Body of pancreas (tissue), 4 donors: ENCODE measurements at places on chromosomes 1 and 21.
A peak's percentile ranks its signal among the peaks of the same experiment; 100 is the strongest.

DNA sequence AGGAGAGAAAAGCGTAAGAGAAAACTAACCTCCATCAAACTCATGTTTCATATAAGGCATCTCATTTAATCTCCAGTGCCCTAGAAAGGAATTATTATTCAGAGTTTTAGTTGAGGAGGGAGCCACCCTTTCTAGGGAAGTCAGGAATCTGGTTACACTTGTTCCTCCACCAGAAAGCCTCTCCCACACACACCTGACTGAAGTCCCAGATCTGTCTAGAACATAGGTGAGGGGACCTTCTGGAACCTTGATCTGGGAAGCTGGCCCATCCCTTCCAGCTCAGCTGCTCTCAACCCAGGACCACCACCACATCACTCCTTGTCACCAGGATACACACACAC, 1.9 kb upstream of the DENND2D start:
- no peaks in the 10 kb centered on the region for H3K27me3 ChIP-seq
- H3K4me1 ChIP-seq, result peaks cover 65% of the 10 kb centered on the region
- H3K4me3 ChIP-seq, result no peak overlapping the region
- peak overlapping the region; percentile 93 for H3K27ac ChIP-seq

GRCh38 chr1:71640998-71641397, 560.2 kb upstream of the ZRANB2 start:
- H3K36me3 ChIP-seq, result no peaks in the 10 kb centered on the region
- H3K27me3 ChIP-seq, result no peaks in the 10 kb centered on the region
- DNase-seq, result no peak
- no peak overlapping the region for H3K4me3 ChIP-seq

- H3K27me3 ChIP-seq, result no peaks in the 10 kb centered on the region
- no peak overlapping the region for H3K27ac ChIP-seq
- no peak overlapping the region for H3K4me3 ChIP-seq
- no peaks in the 10 kb centered on the region for H3K4me1 ChIP-seq
These were observed 60.4 kb upstream of the TNFSF4 start for GRCh38 chr1:173267453-173267945.

DNA sequence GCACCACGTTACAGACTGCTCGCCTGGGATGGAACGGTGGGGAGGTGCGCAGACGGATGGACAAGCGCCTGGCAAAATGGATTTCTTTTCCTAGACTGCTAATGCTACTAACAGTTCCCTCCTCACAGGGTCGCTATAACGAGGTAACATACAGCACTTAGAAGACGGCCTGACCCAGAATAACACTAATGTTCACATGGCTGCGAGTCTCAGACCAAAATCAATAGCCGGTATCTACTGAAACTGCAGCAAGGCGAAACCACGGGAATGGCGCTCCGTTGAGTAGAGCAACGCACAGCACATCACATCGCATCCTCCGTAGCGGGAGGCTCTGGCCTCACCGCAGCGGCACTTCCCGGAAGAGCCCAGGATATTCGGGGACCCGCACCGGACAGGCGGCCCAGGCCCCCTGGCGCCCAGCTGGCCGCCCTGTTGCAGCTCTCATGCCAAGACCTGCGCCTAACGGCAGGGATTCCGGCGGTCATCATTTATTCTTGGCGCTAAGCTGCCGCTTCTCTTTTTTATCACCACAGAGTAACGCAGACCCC, 46.6 kb downstream of the VPS26C start:
- H3K36me3 ChIP-seq, result peaks cover 10% of the 10 kb centered on the region
- peak overlapping the region; percentile 61 for H3K27ac ChIP-seq
- peaks cover 6% of the 10 kb centered on the region for H3K4me1 ChIP-seq
- H3K27me3 ChIP-seq, result no peaks in the 10 kb centered on the region

DNA sequence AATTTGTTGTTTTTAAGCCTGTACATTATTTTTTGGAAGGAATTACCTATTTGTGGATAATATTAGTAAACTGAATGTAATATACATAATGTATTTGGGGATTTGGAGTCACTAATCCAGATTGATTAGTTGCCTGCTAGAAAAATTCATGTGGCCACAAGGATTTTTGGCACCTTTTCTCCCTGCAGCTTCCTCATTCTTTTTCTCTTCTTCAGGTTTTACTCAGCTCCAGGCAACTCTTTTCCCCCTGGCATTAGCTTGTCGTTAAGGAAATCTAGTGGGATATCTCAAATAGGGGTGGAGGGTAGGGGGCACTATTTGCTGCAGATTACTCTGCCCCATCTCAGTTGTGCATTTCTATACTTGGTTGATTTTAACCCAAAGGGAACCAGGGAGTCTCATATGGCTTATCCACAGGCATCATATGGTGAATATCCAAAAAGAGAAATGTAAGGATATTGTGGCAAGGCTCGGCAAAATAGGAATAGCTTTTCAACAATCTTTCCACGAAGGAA, 203.1 kb downstream of the NFIA start:
- no peak overlapping the region for H3K27ac ChIP-seq
- H3K36me3 ChIP-seq, result no peaks in the 10 kb centered on the region
- H3K27me3 ChIP-seq, result no peaks in the 10 kb centered on the region
- no peak for DNase-seq
- H3K4me3 ChIP-seq, result no peak overlapping the region

DNA sequence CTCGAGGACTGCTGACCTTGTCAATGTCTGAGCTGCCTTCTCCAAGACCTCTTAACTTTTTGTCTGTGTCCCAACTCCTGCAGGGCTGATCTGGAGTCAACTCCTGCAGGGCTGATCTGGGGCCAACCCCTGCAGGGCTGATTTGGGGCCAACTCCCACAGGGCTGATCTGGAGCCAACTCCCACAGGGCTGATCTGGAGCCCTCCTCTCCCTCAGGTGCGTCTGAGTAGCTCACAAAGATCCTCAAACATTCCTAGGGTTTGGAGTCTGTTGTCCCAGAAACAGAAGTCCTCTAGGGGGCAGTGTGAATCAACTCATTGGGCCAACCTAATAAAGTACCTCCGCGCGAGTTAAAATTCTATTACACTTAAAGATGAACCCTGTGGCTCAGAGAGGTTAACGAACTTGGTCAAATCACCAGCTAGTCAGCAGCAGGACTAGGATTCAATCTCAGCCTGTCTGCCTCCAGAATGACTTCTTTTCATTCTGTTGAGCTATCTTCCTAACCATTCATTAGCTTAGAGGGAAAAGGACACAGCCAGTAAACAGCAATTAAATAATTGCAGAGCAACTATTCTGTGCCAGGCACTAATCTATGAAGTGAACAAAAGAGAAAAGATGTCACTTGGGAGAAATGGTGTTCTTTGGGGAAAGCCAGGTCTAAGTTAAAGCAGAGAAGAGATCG, 17.2 kb upstream of the RLF start:
- H3K36me3 ChIP-seq, result no peaks in the 10 kb centered on the region
- H3K27me3 ChIP-seq, result no peaks in the 10 kb centered on the region
- H3K4me1 ChIP-seq, result peaks cover 6% of the 10 kb centered on the region
- no peak overlapping the region for H3K27ac ChIP-seq

DNA sequence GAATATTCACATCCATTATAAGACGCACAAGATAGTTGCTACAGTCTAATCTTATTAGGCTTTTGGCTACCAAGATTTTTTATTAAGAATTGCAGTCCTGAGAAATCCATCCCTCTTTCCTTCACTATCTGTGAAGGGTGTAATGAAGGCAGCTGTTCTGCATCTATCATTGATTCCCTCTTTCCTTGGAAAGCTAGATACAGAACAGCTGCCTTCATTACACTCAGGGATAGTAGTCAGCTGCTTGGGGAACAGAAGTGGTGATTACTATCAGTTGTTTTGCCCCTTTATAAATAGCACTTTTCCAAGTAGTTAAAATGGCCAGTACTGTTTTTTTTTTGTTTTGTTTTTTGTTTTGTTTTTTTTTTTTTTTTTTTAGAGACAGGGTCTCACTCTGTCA, 70.2 kb downstream of the IARS2 start:
- H3K4me3 ChIP-seq, result no peak overlapping the region
- DNase-seq, result no peak
- no peak overlapping the region for H3K27ac ChIP-seq
- H3K4me1 ChIP-seq, result no peaks in the 10 kb centered on the region

DNA sequence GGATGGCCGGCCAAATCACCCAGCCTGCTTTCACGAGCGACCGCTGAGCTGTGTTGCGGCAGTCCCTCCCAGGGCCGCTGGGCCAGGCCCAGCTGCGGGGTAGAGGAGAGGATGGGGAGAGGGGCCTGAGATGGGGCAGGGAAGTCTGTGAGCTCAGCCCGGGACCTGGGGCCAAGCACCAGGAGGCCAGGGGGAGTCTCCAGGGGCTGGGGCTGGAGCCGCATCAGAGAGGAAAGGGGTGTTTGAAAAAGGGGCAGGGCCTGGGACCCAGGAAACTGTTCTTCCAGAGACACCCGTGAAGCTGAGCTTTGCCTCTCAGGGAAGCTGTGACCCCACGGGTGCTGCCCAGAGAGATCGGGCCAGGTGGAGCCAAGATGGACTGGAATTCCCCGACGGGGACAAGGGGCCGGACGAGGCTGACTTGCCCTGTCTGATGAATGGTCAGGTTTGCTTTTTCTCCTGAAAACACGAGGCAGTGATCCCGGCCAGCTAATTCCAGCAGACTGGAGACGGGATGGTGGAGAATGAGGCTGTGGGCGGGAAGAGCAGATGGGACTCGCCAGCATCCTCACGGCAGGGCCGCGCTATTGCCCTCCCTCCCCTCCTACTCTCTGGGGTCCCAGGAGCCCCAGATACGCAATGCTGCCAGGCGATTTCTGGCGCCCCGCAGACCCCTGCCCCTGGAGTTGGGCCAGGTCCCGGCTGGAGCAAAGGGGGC, 40.3 kb upstream of the COL18A1 start:
- DNase-seq, result peak; percentile 56
- peaks cover 43% of the 10 kb centered on the region for H3K4me1 ChIP-seq
- no peaks in the 10 kb centered on the region for H3K36me3 ChIP-seq
- H3K27ac ChIP-seq, result peak overlapping the region; percentile 96
- no peaks in the 10 kb centered on the region for H3K27me3 ChIP-seq
- no peak overlapping the region for H3K4me3 ChIP-seq

DNA sequence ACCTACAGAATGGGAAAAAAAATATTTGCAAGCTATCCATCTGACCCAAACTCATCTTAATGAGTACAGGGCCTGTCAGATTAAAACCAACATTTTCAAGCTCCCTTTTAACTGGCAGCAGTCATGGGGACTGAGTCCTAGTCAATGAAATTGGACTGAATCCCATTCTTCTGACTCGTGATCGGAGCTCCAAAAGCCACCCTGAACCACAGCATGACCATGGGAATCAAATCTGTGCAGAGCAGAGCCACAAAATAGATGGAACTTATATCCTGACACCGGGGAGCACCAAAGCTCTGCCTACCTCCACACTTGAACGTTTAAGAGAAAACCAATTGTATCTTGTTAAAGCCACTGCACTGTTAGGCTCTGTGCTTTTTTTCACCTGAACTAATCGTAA, 5.0 kb upstream of the RWDD3 start:
- no peak for DNase-seq
- H3K27ac ChIP-seq, result peak overlapping the region; percentile 90
- no peaks in the 10 kb centered on the region for H3K27me3 ChIP-seq
- H3K4me3 ChIP-seq, result no peak overlapping the region
- H3K4me1 ChIP-seq, result peaks cover 58% of the 10 kb centered on the region

GRCh38 chr1:18440385-18441226, 40.1 kb upstream of the KLHDC7A start:
- no peaks in the 10 kb centered on the region for H3K27me3 ChIP-seq
- H3K36me3 ChIP-seq, result no peaks in the 10 kb centered on the region
- no peaks in the 10 kb centered on the region for H3K4me1 ChIP-seq
- no peak overlapping the region for H3K27ac ChIP-seq
- no peak overlapping the region for H3K4me3 ChIP-seq

GRCh38 chr1:181126871-181127587, 38.5 kb downstream of the IER5 start:
- H3K27me3 ChIP-seq, result no peaks in the 10 kb centered on the region
- no peak overlapping the region for H3K27ac ChIP-seq
- H3K4me1 ChIP-seq, result no peaks in the 10 kb centered on the region
- H3K36me3 ChIP-seq, result no peaks in the 10 kb centered on the region
- no peak overlapping the region for H3K4me3 ChIP-seq
- DNase-seq, result peak; percentile 26

- H3K27me3 ChIP-seq, result no peaks in the 10 kb centered on the region
- no peaks in the 10 kb centered on the region for H3K4me1 ChIP-seq
- H3K36me3 ChIP-seq, result no peaks in the 10 kb centered on the region
- DNase-seq, result no peak
These were observed 53.5 kb upstream of the PRELP start for GRCh38 chr1:203422116-203422515.

- DNase-seq, result no peak
- peaks cover 7% of the 10 kb centered on the region for H3K36me3 ChIP-seq
- H3K27ac ChIP-seq, result no peak overlapping the region
- H3K27me3 ChIP-seq, result no peaks in the 10 kb centered on the region
- no peak overlapping the region for H3K4me3 ChIP-seq
These were observed 12.7 kb downstream of the CFAP298 start for GRCh38 chr21:32599526-32599925.

DNA sequence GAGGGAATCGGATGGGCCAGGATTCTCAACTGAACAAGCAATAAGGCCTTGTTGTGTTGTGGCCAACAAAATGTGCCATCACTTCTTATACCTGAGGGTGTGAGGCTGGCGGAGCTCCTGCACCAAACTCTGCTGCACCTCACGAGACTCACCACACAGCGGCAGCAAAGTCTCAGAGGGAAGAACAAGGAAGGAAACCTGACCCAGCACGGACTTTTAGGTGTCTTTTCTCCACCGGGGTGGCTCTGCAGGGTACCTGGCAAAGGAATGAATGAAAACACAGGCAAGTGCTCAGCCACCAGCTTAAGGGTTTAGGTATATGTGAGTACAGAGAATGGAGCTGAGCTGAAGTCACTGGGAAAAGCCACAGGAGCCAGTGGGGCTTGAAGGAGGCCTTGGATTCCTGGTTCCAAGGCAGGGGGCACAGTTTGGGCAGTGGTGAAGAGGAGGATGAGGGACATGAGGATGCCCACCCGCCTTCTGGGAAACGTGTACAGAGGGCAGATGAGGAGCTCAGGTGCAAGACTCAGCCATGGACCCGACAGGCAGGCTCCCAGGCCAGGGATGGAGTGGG, 31.1 kb upstream of the HSD3B1 start:
- H3K27me3 ChIP-seq, result no peaks in the 10 kb centered on the region
- no peak overlapping the region for H3K4me3 ChIP-seq
- no peaks in the 10 kb centered on the region for H3K36me3 ChIP-seq

- no peak overlapping the region for H3K27ac ChIP-seq
- no peaks in the 10 kb centered on the region for H3K4me1 ChIP-seq
- DNase-seq, result no peak
These were observed 149.8 kb upstream of the TNR start for GRCh38 chr1:175893192-175893591.

GRCh38 chr21:23215261-23215660, 2217.1 kb downstream of the NCAM2 start:
- H3K36me3 ChIP-seq, result no peaks in the 10 kb centered on the region
- no peak overlapping the region for H3K27ac ChIP-seq
- H3K27me3 ChIP-seq, result no peaks in the 10 kb centered on the region
- no peaks in the 10 kb centered on the region for H3K4me1 ChIP-seq
- no peak for DNase-seq
